EL (cell line): ENCODE measurements at places on chromosomes 7 and 10.

DNA sequence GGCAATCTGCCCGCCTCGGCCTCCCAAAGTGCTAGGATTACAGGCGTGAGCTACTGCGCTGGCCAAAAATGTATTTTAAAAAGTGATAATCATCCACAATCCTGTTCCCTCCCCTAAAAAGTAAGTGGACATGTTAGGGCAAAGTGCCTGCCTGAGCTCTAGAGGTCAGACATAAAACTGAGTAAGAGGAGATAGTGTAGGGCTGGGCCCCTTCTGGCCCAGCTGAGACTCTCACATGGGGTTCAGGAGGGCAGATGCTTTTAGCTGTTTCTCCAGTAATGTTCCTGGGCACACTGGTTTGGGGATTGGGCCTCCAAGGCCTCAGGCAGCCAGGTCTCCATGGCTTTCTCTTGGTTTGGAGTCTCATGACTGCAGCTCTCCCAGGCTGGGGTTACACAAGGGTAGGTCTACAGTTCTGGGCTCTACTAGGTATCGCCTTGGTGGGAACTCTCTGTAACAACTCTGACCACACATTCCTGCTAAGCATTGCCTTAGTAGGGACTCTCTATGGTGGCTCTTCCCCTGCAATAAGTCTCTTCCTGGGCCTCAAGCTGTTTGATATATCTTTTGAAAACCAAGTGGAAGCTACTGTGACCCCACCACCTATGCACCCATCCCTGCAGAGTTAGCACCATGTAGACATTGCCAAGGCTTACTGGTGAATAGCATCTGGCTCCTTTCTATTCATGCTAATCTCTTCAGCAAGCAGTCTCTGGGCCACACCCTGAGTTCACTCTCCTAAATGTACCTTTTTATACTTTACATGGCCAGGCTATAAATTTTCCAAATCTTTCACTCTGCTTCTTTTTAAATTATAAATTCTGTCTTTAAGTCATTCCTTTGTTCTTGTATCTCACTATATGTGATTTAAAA, 6.9 kb upstream of the NUDCD3 start:
- DNase-seq = no peak

DNA sequence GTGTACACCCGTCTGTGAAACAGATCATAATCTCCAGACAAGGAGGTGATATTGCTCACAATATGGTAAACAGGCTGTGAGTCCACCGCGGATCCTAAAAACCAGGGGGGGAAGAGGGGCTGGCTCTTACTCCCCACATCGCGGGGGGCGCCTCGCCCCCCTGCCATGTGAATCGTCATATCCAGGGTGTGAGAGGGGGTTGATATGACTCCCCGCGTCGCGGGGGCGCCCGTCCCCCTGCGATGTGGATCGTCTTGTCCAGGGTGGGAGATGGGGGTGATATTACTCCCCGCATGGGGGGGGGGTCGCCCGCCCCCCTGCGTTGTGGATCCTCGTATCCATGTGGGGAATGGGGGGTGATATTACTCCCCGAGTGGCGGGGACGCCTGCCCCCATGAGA, 30.9 kb downstream of the OCM2 start:
- no peak for DNase-seq

GRCh38 chr10:43878386-43878785, 229.7 kb upstream of the ZNF32 start:
- DNase-seq = peak; percentile 51

- DNase-seq = no peak
These were observed 161.6 kb downstream of the PRKG1 start for GRCh38 chr10:51235865-51236264.

DNA sequence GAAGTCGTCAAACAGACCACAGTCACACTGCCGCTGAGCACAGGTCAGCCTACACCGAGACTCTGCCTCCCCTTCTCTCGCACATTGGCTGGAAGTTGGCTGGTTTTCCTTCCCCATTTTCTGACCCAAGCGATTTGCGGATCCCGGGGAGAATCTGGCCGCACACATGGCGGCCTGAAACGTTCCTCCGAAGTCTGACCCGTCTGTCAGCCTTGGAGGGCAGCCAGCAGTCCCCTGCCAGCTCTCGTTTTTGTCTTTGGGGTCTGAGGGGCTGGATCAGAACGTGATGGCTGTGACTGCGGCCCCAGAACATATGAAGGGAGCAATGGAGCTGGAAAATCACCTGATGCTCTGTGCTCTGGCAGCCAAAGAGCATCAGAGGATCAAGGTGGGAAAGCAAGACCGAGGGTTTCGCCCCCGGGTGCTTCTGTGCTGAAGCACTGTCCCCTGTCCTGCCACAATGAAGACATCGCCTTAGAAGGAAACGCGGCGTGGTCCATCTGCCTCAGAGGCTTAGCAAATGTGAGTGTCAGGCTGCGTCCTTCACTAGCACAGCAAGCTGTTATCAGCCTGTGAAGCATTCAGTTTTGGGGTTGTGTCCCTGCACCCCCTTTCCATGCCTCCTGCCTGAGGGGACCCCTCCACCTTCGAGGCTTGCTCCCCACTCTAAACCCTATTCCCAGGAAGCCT, 119.3 kb upstream of the SHH start:
- DNase-seq = no peak

- DNase-seq = peak; percentile 87
These were observed 54.8 kb downstream of the DAGLB start for GRCh38 chr7:6392712-6393666.

DNA sequence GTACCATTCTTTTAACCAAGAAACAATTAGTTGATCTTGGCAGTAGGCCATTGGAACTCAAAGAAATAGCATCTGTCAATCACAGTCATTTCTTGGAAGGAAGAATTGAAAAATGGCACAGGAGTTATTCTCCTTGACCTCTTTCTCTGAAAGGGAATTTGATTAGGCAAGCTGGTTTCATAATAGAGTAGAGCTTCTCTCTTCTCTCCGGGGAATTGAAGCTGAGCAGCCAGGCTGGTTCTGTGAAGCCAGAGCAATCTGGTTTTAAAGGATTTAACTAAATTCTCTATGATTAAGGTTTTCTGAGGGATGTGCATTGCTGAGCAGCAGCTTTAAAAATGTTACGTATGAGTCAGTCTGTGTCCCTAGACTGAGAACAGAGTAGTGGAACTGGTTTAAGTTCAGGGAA, 70.2 kb downstream of the AHCYL2 start:
- peak; percentile 3 for DNase-seq

- no peak for DNase-seq
These were observed 39.7 kb upstream of the NMT2 start for GRCh38 chr10:15208221-15208620.

DNA sequence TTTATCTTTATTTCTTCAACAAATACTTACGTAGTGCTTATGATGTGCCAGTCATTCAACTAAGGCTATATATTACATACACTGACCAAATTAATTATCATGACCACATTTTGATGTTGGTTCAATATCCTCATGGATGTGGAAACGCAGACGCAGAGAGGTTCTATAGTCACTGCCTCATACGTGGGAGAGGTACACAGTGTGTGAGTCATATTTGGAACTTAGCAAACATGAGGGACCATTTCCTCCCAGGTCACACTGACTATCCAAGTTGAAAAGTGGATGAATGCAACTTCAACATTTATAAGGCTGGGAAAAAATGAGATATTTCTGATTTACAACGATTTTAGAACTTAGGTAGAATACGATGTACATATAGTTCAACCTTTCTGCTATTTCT, 113.6 kb downstream of the PRLHR start:
- DNase-seq = no peak

GRCh38 chr10:33698033-33698432, 363.6 kb upstream of the NRP1 start:
- no peak for DNase-seq

DNA sequence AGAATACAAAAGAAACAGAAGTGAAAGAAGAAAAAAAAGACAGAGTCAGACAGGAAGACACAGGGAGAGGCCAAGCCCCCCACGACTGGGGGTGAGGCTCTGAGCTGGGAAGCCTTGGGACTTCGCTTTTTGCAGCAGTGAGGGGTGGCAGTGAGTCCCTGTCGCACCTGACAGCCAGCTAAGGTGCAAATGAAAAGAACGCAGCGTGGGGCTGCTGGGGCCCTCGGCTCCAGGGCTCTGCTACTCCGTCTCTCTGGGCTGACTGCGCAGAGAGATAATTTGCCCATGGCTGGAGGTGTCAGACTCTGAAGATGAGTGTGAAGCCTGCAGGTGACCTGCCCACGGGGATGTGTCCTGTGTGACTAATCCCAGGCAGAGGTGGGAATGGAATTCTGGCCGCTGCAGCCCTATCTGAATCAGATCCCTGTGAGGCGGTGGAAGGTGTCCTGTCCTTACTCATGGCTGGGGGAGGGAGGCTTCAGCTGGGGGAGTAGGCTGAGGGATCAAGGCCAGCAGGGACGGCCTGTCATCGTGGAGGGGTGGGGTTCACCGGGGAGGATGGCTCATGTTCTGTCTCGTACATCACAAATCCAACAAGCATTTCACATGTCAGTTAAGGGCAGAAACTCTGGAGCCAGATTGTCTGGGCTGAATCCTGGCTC, 96.4 kb downstream of the SLIT1 start:
- DNase-seq = no peak

GRCh38 chr7:30771174-30771879, at the start of gene MINDY4:
TSS of gene MINDY4 (plus strand) at chr7:30771417. CDS start at chr7:30771494, 77 bp downstream.
- DNase-seq = peak; percentile 79

- peak; percentile 39 for DNase-seq
These were observed 4.2 kb downstream of the ELN start for GRCh38 chr7:74032191-74032490.

DNA sequence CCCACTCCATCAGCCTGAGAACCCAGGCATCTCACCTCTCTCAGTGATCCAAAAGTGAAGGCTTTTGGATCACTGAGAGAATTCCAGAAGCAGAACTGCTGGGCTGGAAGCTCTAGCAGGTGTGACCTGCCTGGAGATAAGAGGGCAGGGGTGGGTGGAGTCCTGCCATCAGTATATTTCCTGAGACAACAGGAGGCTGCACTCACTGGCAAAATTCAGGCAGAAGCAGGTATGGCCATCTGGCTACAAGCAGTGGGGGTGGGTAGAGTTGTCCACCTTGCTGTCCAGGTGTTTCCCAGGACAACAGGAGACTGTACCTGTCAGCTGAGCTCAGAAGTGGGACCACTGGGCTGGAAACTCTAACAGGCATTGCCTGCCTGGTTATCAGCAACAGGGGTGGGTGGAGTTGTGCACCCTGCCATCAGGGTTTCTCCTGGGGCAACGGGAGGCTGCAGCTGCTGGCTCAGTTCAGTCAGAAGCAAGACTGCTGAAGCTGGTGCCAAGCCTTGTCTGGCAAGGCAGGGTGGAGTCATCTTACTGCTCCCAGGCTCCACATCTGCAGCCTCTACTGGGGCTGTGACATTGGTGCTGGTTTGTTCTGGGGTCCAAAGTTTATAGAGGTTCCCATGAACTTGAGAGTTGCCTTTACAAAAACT, 47.2 kb upstream of the SFTPD start:
- DNase-seq = no peak

DNA sequence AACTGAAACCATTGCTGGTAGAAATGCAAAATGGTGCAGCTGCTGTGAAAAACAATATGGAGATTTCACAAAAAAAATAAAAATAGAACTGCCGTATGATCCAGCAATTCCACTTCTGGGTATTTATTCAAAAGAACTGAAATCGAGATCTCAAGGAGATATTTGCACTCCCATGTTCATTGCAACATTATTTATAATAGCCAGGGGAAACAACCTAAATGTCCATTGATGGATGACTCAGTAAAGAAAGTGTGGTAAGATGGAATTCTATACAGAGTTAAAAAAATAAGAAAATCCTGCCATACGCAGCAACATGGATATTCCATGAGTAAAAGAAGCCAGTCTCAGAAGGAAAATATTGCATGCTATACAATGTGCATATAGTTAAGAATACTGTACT, 290.6 kb upstream of the GHITM start:
- no peak for DNase-seq

DNA sequence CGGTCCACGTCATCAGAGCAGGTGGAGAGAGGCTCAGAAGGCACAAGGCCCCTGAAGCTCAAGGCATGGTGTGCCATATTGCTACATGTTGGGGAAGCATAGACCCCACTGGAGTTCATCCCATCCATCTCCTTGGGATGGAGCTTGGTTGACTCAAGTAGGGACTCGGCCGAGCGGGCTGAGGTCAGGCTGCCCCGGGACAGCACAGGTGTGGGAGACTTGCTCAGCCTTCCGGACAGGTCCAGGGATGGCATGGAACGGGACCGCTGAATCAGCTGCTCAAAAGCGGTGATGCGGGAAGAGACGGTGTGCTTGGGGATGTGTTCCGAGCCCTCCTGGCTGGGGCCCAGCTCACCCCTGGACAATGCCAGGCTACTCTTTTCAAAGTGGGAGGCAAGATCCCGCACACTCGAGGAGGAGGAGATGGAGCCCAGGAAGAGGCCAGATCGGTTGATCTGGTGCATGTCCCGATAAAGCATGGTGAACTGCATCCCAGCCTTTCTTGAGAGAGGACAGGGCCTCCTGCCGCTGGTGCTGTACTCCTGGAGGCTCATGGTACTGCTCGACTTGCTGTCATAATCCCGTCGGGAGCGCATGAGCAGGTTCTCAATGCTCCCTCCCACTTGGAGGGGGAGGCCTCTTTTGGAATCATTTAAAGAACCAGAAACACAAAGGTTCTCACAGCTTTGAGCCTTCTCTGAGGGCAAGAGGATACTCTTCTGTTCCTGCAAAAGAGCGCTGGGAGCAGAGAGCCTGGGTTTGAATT, 65.6 kb upstream of the PDLIM1 start:
- DNase-seq = no peak

GRCh38 chr7:94142281-94142680, 138.1 kb upstream of the BET1 start:
- no peak for DNase-seq

DNA sequence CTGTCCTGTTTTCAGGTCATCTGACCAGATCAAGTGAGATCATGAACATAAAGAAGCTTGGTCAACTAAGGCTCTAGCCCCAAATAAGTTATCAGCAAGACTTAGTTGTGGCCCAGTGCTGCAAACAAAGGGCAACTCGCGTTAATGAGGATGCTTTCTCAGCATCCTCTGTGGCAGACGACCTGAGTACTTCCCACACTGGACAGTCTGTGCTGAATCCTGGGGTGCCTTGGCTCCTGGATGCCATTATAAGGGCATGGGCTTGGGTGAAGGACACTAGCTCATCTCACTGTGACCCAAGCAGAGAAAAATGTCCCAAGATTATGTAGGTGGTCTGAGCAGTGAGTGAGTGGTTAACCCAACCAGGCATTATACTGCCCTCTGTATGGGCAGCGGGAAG, 13.9 kb downstream of the CPA5 start:
- no peak for DNase-seq

DNA sequence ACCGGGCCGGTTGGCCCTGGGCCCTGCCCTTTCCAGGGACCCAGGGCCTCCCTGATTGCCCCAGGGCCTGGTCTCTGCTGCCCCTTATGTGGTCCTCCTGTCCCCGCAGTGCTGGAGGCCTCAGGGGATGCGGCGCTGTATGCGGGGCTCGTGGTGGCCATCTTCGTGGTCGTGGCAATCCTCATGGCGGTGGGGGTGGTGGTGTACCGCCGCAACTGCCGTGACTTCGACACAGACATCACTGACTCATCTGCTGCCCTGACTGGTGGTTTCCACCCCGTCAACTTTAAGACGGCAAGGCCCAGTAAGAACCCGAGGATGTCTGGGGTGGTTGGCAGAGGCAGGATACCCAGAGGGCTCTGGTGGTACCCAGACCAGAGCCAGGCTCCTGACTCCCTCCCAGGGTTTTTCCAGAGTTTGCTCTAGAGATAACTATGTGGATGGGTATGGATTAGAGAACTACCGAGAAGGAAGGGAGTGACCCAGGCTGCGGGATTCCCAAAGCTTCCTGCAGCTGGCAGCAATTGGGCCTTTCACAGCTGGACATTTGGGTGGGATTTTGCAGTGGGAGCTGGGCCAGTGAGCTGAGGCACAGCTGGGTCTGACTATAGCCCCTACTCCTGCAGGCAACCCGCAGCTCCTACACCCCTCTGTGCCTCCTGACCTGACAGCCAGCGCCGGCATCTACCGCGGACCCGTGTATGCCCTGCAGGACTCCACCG, 28.1 kb upstream of the SLC29A3 start:
- no peak for DNase-seq
